Hair follicle dermal papilla cell (primary cell): ENCODE measurements at places on chromosomes 1 and 21. TPM values are rescaled to one million over a fixed set of nuclear protein-coding genes. Genes with fewer than 3 reads are reported as not detected.

S100A7 gene
- not detected in 2 replicates for total RNA-seq

AADACL3 gene
- total RNA-seq, result not detected in 2 replicates

ARHGEF19 gene
- total RNA-seq, result 8.3 and 9.1 TPM in 2 replicates

CRP gene
- not detected in 2 replicates for total RNA-seq

RGS13 gene
- total RNA-seq, result not detected in 2 replicates

RGSL1 gene
- not detected in 2 replicates for total RNA-seq

PAQR7 gene
- total RNA-seq, result 18.6 and 18.8 TPM in 2 replicates

CD164L2 gene
- total RNA-seq, result not detected in 2 replicates

KLHL17 gene
- 6.3 and 7.3 TPM in 2 replicates for total RNA-seq

BCL2L15 gene
- total RNA-seq, result 0.12 and 0.16 TPM in 2 replicates

FALEC gene
- not detected in 2 replicates for total RNA-seq
